ENCODE measurements at places on chromosomes 11 and 22.

GRCh38 chr11:28393348-28393747 lies 285.2 kb downstream of the METTL15 start:
- DNase-seq, result no peak

DNA sequence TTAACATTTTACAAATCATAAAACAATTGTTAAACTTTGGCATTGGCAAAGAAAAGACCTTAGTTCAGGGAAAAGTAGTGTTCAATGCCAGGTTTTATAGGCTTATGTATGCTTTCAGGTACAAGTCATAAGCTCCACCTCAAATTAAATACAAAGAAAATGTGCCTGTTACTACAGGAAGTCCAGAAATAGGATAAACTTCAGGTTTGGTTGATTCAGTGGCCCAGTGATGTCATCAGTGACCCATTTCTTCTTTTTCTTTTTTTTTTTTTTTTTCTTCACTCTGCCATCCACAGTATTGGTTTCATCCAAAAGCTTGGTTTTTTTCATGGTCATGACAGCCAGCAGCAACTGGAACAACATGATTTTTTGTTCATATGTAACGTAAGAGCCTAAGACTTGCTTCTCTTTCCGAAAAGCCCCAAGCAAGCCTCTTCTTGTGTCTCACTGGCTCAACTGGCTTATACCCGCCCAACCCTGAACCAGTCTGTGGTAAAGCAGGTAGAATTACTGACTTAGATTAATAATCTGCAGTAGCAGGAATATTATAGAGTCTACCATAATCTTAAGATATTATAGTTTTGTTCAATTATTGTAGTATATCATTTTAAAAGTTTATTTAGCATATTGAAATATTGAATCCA lies 46.2 kb downstream of the TTC17 start:
- DNase-seq, result no peak

GRCh38 chr11:4455419-4455818 lies 6.3 kb downstream of the OR52K2 start:
- DNase-seq, result no peak

DNA sequence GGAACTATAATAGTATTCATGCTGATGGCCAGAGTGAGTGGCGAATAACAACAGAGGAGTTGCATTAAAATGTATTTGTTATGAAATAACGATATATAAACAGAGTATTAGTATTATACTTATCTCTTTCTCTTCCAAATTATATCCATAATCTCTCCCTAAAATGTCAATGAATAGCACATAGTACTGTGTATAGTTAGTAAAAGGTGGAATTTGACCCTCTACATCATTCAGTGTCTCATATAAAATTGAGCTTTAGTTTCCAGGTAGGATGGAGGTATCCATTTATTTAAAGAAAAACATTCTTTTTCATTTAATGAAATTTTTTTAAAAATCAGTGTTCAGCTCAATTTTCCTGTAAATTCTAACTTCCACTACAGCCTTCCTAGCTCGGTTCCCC lies 34.4 kb upstream of the TECTA start:
- DNase-seq, result no peak

GRCh38 chr11:44774108-44774507 lies 47.3 kb downstream of the TSPAN18 start:
- DNase-seq, result no peak

GRCh38 chr11:129282634-129283033 lies 90.5 kb upstream of the ARHGAP32 start:
- DNase-seq, result no peak

DNA sequence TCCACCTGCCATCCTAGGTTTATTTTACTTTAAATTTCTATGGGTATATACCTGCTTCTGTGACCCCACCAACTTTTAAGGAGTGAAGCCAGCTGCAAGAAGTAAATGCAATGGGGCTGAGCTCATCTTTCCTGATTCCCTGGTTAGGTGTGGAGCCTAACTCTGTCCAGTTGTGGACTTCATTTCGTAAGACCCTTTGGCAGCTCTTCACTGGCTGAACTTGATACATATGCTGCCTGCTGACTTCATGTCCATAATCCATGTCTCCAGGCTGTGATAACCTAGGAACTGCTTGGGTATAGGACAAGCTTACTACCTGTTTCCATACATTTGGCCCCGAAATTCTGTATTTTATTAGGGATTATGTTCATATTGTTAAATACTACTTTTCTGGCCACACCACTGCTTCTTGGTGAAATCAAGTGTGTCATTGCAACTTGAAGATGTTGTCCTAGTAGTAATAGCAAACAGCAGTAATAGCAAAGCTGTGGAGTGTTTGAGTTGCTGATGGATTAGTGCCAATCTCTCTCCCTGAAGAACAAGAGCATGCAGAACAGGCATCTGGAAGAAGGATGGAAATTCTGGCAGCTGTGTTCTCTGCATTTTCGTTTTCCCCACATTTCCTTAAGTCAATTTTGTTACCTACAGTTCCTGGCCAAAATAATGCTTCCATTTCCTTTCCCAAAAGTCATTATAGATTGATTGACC lies 31.2 kb downstream of the LDLRAD3 start:
- DNase-seq, result no peak

- no peak for DNase-seq
Observed at GRCh38 chr11:17472467-17472866, 4.2 kb downstream of the ABCC8 start.

DNA sequence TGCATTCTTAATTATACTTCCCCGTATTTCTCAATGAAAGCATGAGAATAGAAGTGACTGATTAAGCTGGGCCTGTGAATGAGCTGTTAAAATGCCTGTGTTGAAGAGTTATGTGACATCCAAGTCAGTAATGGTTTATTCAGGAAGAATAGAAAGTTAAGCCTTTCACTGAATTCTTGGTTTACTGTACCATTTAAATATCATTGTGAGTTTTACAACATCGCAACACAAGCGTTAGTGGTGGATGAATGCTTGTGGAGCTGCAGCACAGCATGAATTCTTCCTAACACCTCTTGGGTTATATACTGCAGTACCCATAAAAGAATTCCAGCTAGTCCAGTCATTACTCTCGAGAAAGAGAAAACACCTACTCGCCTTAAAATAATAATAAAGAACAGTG lies 257.8 kb downstream of the JRKL start:
- no peak for DNase-seq

DNA sequence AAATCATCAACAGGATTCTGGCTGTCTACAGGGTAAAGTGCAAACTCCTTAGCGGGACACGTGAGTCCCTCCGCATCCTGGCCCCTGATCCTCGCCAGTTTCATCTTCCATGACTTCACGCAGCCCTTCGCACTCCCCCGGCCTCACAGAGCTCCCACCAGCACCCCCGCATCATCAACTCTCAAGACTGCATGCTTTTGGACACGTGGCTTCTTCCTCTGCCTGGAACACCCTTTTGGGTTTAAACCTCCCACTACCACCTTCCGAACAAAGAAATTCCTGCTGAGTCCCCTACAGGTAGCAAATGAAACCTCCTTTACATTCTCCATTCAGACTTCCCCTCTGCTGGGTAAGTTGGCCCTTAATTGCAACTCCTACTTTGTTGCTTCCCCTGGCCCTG lies 12.6 kb upstream of the EIF3M start:
- DNase-seq, result no peak

GRCh38 chr22:43310311-43310710 lies 32.9 kb downstream of the SCUBE1 start:
- no peak for DNase-seq

- DNase-seq, result no peak
Observed at GRCh38 chr11:66107600-66108510, 37.8 kb downstream of the PACS1 start.

DNA sequence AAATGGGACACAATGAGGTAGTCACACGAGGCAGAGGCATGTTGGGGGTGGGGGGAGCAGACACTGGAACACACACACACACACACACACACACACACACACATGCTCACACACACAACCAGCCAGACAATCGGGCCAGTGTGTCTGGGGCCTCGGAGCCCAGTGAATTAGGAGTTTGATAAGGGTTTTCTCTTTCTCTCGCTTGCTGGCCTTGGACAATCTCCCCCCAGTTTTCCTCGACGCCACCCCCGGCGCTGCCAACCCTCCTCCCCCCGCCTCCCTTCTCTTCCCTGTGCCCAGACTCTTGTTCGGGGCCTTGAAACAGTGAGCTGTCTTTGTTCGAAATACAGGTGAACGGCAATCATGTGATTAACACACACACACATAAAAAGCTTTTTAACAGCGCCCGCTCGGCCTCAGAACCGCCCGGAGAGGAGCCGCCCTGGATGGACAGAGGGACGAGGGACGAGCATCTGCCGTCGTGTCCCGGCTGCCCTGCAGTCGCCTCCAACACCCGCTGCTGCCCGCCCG lies 1.5 kb upstream of the SOX10 start:
- no peak for DNase-seq

- DNase-seq, result peak; percentile 56
Observed at GRCh38 chr22:36362932-36363331, 24.8 kb downstream of the MYH9 start.

GRCh38 chr11:112174789-112175598 lies at the start of gene BCO2:
Gene BCO2 (plus strand): TSS chr11:112175512. CDS start chr11:112175602, 90 bp downstream.
- peak; percentile 66 for DNase-seq

- DNase-seq, result no peak
Observed at GRCh38 chr22:31637447-31637890, 24.5 kb downstream of the PISD start.

DNA sequence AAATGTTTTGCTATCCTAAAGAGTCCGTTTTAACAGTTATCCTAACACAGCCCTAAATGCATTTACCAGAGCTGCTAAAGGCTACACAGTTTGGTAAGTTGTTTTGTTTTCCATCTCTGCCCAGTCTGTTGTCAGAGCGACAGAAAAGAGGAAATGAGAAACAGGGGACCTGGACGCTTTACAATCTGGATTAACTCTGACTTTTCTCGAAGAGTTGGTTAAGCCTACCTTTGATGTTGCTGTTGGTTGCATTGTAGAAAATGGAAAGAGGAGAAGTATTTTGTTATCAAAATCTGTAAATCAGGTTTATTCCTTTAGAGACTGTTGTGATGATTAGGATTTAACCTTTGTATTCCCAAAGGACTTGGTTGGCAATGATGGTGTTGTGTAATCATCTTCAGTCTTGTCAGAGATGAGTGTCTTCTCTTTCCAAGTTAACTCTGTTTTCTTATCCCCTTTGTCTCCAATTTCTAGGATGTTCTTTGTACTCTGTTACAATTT lies 481 bp downstream of the ANGPTL5 start:
- DNase-seq, result no peak

- DNase-seq, result no peak
Observed at GRCh38 chr11:121463689-121464335, 11.0 kb upstream of the SORL1-AS1 start.
